ENCODE measurements at places on chromosomes 2 and 18.

- no peak for DNase-seq
These were observed 6.3 kb upstream of the PROKR1 start for GRCh38 chr2:68637047-68637446.

DNA sequence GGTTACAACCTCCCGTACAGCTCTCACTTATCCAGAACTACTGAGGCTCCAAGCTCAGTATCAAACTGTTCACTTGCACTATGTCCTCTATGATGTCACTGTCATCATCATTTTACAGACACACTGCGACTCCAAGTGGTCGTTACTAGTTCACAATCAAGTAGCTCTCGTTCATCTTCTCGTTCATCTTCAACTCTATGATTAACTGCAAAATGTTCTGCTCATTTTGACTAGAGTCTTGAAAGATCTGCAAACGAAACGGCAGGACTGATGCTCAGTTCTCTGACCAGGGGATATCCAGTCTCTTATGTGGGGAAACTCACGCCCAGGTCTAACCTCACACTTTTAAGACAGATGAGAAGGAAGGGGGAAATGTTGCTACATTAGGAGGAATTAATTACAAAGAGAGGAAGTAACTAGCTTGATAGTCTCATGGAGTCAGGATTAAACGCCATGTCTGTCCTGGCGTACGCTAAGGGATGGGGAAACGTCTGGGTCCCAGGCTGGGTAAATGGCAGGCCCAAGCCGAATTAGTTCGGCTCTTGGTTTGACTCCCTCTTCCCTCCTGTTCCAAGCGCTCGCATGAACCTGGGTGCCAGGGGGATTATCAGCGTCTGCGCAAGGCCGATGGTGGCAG is 794 bp upstream of the CHCHD5 start:
- DNase-seq = peak; percentile 52

GRCh38 chr2:26255759-26256384 is 11.1 kb downstream of the HADHB start:
- DNase-seq = no peak

GRCh38 chr18:63440219-63440618 is 17.9 kb upstream of the VPS4B start:
- DNase-seq = no peak

DNA sequence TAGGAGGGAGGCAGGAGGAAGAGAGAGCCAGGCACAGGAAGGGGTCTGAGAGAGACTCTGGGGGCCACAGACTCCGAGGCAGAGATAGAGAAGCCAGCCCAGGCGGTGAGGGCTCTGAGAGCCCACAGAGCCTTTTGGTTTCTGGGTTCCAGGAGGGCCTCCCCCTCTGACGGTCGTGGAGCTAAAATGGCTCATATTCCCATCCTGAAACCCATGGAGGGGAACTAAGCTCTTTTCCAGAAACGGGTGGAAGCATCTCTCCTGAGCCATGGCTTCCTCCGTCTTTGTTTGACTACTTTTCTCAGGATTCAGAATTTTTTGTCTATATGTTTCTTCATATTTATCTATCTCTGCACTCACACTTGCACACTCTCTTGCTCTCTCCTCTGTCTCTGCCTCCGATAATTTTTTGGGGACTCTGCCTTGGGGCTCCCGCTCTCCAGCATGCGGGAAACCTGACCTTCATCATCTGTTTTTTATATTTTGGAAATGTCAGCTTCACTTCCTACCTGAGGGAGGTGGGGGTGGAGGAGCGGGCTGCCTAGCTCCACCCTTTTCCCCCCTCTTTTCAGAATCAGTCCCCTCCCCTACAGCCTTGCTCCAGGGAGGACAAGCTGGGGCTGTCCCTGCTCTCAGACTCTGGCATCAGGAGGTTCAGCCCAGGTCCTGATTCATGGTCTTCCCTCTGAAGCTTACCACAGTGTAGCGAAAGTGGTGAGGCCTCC is 5.0 kb upstream of the PKDCC start:
- DNase-seq = no peak

- DNase-seq = no peak
These were observed 442.1 kb upstream of the MEX3C start for GRCh38 chr18:51639541-51639940.

DNA sequence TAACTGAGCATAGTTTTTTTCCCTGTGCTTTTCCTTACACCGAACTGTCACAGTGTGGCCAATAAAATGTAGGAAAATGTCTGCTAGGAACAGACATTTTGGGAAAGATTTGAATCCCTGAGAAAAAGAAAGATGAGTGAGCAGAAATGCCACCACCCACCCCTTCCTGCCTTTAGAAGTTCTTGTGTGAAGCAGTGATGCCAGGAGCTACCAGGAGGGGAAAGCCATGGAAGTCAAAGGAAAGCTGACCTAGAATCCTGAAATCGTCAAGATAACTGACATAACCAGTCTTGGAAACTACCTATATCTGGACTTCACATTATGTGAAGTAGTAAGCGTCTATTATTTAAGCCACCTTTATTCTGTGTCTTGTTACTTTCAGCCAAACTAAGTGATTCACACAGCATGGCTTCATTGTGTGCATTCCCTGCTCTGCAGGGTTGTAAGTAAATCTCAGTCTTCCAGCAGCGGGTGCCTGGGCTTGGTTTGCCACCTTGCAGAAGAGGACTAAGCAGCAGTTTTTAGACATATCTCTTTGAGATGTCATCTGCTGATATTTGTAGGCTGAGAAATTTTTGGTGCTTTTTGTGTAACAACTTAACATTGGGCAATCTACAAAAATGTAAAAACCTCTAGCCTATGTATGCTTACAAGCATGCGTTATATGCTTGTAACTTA is 11.2 kb upstream of the SPRED2 start:
- no peak for DNase-seq

GRCh38 chr2:28395334-28396061 is 2.8 kb downstream of the FOSL2 start:
- DNase-seq = peak; percentile 29

DNA sequence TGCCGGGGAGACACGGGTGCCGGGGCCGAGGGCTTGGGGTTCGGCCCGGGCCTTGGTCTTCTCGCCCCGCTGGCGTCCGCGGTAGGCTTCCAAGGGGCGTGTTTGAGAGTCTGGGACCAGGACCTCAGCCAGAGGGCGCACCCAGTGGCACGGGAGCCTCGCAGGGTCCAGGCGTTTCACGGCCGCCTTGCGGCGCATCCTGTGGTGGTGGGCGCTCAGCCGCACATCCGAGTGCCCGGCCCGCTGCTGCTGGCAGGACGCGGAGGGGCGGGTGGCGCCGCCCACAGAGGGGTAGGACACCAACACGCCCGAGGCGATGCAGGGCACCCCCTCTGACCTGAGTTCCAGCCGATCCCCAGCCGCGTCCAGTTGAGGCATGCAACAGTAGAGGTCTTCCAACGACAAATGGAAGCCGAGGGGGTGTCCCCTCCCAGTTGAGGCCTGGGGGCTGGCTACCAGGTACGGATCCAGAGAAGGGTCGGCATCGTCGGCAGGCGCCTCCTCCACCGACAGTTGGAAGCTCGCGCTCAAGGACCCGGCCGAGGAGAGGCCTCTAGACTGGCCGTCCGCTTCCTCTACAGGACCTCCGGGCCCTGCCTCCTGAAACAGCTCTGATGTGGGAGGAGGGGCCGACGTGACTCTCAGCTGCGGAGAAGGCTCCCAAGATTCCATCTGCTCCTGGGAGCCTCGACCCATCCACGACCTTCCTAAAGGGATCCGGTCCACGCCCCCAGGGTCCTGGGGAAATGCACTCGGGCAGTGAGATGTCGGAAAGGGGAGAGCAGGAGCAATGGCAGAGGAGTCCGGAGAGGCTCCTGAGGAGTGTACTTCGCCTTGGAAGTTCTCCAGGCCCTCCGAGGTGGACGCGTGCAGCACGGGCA is 6.3 kb downstream of the C2orf81 start:
- DNase-seq = no peak

DNA sequence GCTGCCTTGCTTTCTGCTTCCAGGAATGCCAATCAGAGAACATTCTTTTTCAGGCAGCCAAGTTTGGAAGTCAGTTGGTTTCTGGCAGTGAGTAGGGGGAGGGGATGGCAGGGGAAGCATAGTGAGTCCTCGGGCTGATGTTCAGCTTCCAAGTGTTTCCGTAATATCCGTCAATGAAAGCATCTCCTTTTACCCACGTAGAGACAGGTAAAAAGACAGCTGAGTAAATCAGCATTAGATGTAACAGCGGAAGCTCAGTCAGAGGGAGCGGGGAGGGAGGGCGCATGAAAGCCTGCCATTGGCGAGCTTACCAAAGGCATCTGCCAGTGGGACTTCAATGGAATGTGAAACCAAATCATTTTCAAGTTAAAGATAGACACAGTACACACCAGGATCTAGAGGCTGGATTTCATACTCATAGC is 117.1 kb upstream of the DTNA start:
- DNase-seq = no peak

DNA sequence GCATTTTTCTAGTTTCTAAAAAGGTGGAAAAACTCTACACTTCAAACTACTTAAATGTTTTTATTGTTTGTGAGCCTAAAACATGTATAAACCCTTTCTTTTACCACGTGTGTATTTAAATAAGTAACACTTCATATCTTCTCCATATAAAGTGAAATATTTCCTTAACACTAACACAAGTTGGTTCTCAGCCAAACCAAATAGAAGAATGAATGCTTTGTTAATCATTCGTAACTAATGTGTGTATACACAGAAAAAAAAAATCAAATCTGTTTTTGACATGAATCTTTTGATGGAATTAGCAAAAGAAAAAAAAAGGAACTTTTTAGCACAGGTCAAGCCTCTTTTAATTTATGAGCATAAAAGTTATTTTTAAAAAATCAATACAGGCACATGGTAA is 89.3 kb downstream of the EHBP1 start:
- peak; percentile 55 for DNase-seq

GRCh38 chr2:190451561-190452176 is 43.5 kb downstream of the MFSD6 start:
- DNase-seq = no peak

GRCh38 chr2:36754578-36754977 is 58.1 kb downstream of the VIT start:
- no peak for DNase-seq

- DNase-seq = no peak
These were observed 242.0 kb downstream of the HDAC4 start for GRCh38 chr2:239158641-239159475.

- DNase-seq = no peak
These were observed 16.9 kb upstream of the SULT1C2 start for GRCh38 chr2:108271691-108272253.

GRCh38 chr2:225017713-225018112 is 24.6 kb downstream of the DOCK10 start:
- DNase-seq = no peak
